ENCODE measurements at places on chromosomes 1 and 21.

DNA sequence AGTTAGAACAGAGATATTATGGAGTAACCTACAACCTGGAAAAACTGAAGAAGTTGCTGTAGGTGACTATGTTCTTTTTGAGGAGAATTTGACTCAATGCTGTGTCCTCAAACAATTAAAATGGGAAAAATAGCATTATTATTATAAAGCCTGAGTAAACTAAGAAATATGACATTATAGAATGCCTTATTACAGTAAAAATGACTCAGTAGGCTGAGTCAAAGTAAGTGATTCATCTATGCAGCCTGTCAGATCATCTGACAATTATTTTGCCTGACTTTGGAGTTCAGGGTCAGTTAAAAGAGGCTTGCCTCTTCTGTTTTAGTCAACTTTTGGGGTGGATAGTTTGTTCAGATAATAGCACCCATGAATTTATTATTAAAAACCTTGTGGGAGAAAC lies 150.8 kb upstream of the PTGFR start:
- peak; percentile 71 for DNase-seq

- no peak for DNase-seq
These were observed 6.2 kb downstream of the DNMT3L start for GRCh38 chr21:44255511-44255981.

DNA sequence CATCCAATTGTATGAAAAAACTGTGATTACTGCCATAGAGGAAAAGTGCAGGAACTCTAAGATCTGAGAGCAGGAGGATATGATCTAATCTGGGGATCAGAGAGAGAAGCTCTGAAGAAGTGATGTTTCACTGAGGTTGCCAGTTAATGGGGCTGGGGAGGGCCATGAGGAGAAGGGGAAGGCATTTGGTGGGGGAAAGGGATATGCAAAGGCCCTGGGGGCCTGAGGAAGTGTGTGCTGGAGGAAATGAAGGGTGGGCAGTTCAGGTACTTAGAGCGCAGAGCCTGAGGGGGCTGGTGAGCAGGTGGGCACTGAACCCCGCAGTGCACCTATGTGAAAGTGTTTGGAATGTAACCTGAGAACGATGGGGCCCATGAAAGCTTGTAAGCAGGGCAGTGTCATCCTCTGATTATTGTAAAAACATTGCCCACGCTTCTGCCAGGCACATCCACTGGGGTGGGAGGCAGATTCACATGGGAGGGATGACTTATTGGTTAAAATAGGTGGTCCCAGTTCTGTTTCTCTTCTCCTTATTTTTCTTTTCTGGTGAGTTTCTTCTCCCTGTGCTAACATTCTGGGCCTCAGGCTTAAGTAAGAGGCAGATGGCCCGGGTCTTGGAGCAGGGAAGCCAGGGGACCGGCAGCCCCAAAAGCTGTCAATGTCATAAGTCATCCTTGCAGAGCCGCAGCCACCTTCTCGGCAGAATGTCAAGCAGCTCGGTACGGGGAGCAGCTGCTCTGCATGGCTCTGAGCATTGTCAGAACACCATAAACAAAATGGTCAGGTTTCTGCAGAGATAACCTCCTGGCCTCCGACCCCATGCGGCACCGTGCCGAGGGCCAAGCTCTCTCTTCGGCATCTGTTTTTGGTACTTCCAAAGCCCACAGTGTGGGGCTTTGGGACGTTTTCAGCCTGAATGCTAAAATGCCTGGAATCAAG lies 492.0 kb upstream of the VAMP3 start:
- no peak for DNase-seq

GRCh38 chr1:165395478-165395877 lies 39.0 kb upstream of the LMX1A start:
- no peak for DNase-seq

Measured in RWPE1 (cell line).